ENCODE measurements at places on chromosomes 2 and 18. TPM values are rescaled to one million over a fixed set of nuclear protein-coding genes. Genes with fewer than 3 reads are reported as not detected.
A peak's percentile ranks its signal among the peaks of the same experiment; 100 is the strongest.

- DNase-seq = no peak
These were observed 50.8 kb upstream of the CWC22 start for GRCh38 chr2:180057706-180058412.

GRCh38 chr2:231182513-231182899, 15.9 kb upstream of the ARMC9 start:
- no peak for DNase-seq

DNA sequence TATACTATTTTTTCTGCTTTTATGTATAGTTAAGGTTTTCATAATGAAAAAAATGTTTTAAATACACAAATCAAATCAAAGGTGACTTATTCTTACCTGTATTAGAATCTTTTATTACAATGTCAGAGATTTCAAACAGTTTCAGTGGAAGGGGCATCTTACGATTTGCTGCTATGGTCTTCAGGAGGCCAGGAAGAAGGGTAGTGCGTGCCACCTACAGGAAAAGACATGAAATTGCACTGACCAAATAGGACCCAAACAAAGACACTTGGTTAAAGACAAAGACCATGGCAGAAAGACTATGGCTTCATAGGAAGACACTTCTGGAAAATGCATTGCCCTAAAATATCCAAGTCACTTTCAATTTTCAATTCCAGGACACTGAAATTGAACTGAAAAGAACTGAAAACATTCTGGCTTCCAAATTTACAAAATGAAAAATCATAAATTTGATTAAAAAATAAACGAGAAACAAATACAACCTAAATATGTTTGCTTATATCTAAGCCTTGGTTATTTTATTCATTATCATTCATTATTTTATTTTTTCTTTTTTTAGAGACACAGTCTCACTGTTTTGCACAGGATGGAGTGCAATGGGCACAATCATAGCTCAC, 42.1 kb downstream of the FARSB start:
- peak; percentile 45 for DNase-seq

GRCh38 chr2:237413777-237414661, at the start of gene COL6A3:
Gene COL6A3, minus strand, starts transcription at chr2:237414164. Its CDS starts 17,347 bp downstream, at chr2:237396817.
- peak; percentile 80 for DNase-seq

DNA sequence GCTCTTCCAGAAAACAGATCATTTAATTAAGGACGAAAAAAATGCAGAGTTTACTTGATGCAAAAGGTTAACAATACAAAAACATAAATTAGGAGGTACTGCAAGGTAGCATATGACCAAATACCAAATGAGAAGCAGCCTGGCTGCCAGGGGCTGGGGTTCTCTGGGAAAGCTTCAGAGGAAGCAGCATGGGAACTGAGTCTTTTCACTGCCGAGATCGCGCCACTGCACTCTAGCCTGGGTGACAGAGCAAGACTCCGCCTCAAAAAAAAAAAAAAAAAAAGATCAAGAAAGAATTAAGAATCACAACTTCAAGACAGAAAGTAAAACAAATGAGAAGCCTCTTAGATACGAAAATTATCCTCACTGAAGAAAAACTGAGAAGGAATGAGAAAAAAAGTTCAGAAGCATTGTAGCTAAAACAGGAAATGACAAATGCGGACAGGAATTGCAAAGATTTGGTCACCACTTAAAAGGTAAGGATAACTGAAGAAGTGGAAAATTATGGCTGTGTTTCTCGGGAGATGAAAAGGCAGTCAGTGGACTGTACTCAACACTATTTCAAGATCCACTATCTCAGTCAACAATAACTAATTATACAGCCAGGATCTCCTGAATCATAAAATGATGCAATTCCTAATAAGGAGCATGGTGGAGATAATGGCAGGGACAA, 4.3 kb downstream of the SEPTIN10 start:
- no peak for DNase-seq

GRCh38 chr2:150133623-150134022, 353.8 kb downstream of the RND3 start:
- no peak for DNase-seq

The SPATS2L gene
- 141 TPM for polyA plus RNA-seq

DNA sequence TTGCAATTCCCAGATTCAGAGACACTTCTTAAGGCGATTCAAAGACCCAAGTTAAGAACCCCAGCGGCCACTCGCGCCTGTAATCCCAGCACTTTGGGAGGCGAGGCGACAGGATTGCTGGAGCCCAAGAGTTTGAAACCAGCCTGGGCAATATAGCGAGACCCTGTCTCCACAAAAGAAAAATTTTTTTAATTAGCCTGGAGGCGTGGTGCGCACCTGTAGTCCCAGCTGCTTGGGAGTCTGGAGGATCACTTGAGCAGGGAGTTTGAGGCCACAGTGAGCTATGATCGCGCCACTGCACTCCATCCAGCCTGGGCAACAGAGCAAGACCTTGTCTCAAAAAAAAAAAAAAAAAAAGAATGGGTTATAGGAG, 585 bp upstream of the ANAPC1 start:
- no peak for DNase-seq

The CABYR gene
- polyA plus RNA-seq = 4.3 TPM

The RESP18 gene
- not detected for polyA plus RNA-seq

DNA sequence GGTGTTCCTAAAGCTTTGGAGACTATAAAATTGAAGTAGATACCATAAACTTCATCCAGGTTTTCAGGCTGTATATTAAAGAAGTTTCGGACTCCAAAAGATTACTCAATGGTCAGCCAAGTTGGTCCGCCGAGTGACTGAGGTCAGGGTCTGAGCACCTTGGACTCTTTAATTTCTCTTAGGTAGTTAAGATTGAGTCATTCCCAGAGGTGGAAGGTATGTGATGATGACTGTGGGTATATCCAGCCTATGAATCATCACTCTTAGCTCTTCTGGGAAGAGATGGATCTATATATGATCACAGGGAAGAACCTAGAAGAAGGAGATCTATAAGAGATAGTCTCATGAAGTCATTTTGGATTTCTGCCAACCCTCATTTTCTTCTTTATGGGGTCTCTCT, 3.3 kb downstream of the ITGA6 start:
- DNase-seq = no peak

DNA sequence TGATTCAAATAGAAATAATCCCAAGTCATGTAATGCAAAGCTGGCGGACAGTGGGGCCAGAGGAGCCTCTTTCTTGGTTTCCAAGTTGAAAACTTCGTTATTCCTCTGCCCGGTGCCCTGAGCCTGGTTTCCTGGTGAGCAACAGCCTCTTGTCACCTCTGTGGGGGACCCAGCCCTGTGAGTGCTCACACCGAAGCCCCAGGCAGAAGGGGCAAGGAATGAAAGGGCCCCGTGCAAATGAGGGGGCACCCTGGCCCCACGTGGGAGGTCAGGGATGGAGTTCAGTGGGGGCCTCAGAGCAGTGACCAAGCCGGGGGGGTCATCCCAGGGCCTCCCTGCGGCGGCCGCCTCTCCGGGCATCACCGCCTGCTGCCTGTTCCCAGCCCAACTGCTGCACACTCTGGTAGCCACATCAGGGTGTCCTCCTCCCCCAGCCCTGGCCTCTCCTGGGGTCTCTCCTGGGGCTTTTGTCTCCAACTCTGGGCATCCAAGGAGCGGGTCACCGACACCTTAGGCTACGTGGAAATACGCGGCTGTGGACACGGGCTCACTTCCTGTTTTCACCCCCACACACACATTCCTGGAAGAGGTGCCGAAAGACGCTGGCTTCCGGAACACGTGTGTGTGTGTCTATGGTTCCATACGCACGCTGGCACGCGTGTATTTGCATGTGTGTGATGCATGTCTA, 64.5 kb downstream of the TWIST2 start:
- no peak for DNase-seq

DNA sequence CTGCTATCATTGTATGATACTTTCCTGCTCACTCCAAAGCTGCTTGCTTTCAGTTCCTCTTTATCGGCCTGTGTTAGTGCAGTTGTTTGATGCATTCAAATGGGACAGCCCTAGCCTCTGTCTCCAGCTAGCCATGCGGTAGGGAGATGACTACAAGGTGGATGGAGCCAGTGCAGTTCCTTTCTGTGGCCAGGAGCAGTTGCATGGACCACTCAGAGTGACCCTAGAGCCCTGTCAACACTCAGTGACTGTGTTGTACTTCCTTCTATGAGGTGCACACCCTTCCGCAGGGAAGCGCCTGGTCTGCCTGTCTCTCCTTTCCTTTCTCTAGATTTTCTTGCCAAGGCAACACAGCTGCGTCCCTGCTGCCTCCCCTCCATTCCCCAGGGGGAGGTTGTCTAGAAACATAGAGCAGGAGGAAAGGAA, 33.8 kb downstream of the KCNS3 start:
- no peak for DNase-seq

The XDH gene
- 0.03 TPM for polyA plus RNA-seq

DNA sequence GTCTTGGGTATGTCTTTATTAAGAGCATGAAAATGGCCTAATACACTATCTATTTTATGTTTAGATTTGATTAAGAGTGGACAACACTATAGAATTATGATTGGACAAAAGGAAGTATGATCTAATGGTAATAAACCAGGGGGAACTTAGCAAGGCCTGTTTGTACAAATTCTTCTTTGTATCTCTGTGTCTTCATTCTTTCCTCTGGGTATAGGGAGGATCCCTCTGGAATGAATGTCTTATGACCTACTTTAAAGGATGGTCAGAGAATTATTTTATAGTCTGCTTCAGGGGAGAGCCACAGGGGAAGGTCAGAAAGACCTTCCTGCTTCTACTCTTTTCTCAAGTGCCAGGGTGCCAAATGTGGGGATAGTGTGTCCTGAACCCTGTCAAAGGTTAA, 42.8 kb upstream of the FANCL start:
- no peak for DNase-seq

DNA sequence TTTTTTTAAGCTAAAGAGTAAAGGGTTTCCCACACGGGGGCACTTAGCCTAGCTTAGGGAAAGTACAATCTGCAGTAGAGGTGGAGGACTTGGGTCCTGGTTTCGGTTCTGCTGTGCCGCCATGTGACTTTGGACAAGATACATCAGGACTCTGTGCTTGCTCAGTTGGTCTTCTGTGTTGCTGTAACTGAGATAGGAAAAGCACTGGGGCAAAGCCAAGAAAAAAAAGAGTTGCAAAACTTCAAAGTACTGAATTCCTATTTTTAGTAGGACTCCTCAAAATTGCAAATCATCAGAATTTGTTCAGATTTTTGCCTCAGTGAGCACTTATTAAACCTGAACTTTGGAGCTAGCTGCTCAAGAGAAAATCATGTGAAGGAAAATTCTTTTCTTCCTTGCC, 96.3 kb upstream of the STON1 start:
- DNase-seq = no peak

The LCT gene
- polyA plus RNA-seq = not detected

DNA sequence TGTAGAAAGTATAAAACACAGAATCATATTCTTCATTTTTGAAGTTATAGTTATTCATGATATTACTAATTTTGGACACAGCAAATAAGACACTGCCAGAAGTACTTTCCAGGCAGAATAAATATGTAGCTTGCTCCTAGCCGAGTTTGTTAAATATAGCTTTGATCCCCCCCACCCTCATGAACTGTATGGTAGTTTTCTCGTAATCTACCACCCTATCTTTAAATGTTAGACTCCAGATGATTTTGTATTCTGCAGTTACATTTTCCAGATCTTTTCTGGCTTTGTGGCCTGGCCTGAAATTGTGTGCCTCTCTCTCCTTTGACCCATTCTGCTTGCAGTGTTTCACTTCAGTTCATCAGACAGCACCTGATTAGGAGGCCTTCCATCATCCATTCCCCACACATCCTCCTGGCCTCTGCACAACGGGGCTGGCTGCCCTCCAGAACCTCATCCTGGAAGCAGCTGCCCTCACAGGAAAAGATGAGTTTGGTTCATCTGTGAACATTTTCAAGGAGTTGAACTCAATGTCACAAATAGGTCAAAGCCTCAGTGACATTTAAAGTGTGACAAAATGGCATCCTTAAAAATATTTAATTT, 4.7 kb upstream of the KCNJ3 start:
- DNase-seq = no peak

DNA sequence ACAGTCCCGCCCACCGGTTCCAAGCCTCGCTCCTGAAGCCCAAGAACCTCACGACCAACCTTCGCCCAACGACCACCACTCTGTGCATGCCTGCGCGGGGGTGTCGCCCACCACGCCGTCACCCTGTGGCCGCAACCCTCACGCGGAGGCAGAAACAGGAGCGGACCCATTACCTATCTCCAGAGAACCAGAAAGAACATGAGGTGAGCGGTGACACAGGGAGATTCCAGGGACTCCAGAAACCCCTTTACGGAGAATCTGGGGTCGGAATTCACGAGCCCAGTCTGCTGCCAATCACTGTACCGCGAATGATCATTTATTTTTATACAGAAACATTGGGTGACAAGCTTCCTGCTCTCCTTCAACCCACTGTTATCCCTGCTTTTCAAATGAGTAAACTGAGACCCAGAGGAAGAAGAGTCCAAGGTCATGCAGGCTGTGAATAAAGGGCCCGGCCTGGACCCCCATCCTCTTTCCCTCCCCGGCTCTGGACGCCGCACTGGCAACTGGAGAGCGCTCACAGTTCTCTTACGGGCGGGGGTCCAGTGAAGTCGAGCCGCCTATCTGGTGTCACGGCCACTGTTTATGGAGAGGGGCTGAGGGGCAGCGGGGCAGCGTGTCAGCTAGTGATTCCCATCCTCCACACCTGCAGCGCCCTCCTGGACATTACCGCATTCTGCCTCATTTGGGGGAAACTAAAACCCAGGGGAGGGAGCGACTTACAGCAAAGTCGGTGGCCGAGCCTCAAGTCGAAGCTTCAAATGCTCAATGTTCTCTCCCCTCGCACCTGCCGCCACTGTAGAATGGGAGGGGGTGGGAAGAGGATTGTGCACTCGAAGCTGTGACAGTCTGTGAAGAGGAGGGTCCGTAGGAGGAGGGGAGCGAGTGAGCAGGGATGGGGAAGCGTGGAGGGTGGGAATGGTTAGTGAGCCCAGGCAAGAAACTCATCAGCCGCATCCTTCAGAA, 723 bp upstream of the SLC30A3 start:
- DNase-seq = no peak

The RAB27B gene
- polyA plus RNA-seq = 4.7 TPM

DNA sequence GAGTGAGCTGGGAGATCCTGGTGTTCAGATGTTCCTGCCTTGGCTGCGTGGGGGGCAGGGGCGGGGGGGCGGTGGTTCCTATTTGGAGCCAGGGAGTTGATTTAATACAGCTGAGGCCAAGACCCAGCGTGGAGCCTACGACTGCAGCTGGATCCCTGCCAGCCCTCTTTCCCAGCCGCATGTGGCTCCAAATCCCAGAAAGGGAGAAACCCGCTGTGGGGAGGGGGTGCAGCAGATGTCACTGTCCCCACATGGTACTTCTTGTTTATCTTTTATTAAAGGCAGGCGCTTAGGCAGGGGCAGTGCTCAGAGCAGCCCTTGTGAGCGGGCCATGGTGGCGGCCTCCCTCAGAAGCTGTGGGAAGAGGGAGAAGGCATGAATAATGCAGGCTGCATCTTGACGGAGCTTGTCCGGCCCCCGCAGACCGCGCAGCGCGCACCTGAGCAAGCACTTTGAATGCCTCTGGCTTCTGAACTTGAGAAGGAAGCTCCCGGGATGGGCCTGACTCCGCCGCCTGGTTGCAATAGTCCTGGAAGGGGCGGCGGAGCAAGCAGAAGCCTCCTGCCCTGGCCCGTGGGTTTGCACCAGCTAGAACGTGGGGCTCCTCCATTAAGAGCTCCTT, 112.1 kb downstream of the GLI2 start:
- peak; percentile 35 for DNase-seq

- DNase-seq = no peak
These were observed 1.9 kb downstream of the COA5 start for GRCh38 chr2:98606431-98606830.
